ENCODE measurements at places on chromosomes 3 and 15.

GRCh38 chr15:36599620-36600433, 20.4 kb downstream of the CDIN1 start:
- DNase-seq, result no peak

GRCh38 chr3:4850211-4850927, 128.9 kb upstream of the BHLHE40 start:
- DNase-seq, result no peak

- DNase-seq, result no peak
These were observed 215.3 kb downstream of the FAM43A start for GRCh38 chr3:194900854-194901522.

GRCh38 chr3:128618398-128618726, 32.3 kb downstream of the RPN1 start:
- no peak for DNase-seq
